ENCODE measurements at places on chromosomes 6 and 20.

DNA sequence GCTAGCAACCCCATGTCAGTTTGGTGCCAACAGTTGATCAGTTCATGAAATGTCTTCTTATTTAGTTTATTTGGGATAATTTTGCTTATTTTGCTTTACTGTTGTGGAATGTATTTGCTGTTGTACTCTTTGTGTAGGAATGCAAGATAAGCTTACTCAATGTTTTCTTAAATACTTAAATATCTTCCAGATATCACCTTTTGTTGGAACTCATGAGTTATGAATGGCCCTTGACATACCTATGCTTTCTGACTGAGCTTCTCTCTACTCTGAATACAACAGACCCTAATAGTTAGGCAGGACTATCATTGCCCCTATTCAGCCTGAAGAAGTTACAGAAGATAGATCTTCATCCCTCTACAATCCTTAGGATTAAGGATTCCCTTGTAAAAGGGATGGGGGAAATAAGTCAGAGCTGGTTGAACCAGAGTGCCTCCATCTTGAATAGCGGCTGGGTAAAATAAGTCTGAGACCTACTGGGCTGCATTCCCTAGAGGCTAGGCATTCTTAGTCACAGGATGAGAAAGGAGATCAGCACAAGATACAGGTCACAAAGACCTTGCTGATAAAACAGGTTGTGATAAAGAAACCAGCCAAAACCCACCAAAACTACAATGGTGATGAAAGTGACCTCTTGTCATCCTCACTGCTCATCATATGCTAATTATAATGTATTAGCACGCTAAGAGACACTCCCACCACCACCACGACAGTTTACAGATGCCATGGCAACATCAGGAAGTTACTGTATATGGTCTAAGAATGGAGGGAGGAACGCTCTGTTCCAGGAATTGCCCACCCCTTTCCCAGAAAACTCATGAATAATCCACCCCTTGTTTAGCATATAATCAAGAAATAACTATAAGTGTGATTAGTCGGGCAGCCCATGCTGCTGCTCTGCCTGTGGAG lies 196.9 kb downstream of the AKAP7 start:
- no peak for DNase-seq

- no peak for DNase-seq
Observed at GRCh38 chr6:102333736-102334135, 940.2 kb downstream of the GRIK2 start.

- DNase-seq, result peak; percentile 28
Observed at GRCh38 chr6:7671581-7671980, 54.3 kb upstream of the BMP6 start.

- DNase-seq, result no peak
Observed at GRCh38 chr6:34866509-34866908, 21.3 kb downstream of the TAF11 start.

DNA sequence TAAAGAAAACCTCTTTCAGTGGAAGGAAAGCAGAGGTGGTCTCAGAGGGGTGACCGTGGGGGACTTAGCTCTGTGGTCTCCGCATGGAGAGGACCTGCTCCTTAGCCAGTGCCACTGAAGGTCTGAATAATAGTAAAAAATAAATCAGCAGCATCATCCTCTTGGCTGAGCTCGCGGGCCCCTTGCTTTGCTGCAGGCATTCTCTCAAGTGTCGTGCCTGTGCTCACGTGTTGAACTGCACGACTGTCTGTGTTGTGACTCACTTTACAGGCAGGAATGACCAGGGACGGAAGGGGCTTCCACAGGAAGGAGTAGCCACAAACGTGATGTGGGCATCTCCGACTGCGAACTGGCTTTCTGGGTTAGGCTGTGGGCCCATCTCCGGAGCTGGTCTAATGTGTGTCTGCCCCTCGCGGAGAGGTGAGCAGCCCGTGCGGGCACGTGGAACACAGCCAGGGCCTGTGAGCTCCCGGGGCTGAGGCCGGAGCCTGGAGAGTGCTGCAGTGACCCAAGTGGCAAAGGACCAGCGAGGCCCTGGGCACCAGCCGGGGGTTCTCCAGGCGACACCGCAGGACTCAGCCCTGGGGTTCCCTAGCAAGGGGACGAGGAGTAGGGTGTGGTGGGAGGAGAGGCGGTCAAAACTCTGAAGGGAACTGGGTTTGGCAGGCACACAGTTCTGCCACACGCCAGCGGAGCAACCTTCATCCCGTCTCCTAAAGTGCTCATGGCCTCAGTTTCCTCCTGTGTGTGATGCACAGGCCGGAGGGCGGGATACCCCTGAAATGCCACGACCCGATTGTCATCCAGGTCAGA lies 89.2 kb downstream of the RAMACL start:
- DNase-seq, result no peak

GRCh38 chr20:4170621-4171537 lies 155.5 kb upstream of the RNF24 start:
- DNase-seq, result peak; percentile 73

DNA sequence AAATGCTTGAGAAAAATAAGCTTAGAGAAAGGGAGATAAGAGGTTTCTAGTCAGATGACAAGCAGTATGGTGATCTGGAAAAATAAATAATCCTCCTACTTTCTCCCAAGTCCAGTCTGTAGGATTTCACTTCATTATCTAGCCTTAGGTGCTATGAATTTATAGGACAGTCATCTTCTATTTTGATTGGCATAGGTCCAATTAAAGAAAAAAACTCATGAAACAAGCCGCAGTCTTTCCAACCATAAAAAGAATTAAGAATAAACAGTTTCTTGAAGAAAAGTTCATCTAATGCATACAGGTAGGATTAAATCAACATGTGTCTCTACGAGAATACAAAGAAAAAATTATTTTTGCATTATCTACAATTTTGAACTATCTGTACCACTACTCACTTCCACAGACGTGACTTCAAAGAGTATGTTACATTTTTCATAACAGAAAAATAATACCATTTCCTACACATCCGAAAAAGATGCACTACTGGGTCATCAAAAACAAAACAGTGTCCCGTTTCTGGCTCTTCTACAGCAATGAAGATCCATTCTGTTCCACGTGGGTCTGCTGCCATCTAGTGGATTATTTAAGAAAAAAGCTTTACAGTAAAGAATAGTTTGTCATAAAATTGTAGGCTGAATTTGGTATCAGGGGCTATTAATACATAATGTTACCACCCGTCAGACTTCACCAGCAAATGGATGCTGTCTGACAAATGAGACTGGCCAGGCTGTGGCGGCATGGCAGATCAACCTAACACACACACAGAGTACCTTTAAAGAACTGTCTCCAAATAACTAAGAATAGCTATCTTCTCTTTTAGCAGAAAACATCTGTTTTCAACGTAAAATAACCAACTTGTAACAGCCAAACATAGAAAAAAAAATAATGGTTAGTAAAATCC lies 28.9 kb downstream of the STX7 start:
- DNase-seq, result peak; percentile 82

GRCh38 chr6:126535138-126535537 lies 195.2 kb downstream of the CENPW start:
- no peak for DNase-seq

DNA sequence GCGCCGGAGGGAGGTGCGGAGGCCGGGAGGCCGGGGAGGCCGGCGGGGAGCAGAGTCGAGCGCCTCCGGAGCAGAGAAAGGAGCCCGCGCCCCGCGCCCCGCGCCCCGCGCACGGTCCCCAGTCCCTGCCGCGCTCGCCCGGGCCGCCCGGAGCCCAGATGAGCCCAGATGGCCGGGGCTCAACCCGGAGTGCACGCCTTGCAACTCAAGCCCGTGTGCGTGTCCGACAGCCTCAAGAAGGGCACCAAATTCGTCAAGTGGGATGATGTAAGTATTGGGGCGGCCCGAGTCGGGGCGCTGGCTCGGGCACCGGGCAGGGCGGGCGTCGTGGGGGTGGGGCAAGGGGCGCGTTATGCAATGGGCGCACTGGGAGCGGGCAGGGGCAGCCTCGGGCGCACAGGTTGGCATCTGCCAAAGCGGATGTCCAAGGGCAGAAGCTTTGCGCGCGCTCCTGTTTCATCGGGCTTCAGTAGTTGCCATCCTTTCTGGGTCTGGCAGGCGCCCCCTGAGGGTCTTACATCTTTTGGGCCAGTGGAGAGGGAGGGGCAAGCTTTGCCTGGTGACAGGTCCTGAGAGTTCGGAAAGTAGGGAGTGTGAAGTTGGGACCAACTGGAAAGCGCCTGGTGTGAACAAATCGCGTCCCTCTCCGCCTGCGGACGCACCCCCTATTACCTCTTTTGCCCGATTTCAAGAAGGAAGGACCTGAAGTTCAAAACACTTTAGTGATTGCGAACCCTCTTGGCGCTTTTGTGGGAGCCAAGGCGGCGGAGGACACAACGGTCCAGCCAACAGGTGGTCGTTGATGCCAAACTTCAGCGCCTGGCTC lies 631 bp downstream of the PLCB1 start:
- peak; percentile 22 for DNase-seq

DNA sequence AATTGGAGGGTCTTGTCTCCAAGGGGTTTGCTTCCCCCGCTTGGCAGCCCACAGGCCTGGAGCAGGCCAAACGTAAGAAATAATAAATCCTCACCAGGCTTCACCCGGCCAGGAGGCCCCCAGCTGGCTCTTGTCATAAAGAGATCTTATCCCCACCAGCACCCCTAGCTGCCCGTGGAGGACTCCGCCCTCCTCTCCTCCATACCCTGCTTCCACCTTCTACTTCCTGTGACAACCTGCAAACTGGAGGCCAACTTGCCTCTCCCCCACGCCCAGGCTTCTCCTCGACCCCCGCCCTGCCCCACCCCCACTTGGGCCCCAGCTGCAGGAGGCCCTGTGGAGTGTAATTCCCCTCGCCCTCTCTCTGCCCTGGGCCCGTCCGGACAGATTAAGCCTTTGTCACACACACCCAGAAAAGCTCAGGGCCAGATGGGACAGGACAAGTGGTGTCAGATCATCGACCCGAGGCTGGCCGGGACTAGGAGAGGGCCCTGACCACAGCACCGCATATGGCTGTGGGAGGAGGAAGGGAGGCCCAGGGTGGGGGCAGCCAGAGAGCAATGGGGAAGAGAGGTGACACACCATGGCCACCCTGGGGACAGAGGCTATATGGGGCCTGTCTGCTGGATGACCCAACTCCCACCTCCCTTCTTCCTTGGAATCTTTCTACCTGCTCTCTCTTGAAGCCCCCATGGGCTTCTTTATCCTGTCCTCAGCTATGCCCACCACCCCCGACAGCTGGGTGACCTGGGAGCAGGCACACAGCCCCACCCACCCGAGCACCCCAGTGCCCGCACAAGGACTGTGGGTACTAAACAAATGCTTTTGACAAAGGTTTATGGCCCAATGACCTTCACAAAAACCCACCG lies 3.9 kb downstream of the NOL4L start:
- no peak for DNase-seq

DNA sequence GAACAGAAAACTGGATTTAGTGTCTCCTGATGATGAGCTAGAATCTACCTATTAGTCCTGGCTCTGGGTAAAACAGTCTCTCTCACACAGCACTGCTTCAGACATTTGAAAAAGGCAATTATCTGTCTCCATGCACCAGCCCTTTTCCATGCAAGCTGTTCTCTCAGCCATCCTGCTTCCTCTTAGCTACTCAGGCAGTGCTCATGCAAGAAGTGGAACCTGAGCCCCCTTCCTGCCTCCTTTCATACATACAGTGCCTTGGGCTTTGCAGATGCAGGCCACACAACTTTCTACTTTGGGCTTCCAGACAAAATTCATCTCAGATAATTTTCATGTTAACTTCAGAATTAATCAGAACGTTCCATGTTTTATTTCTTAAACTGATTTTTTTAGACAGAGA lies 151.3 kb downstream of the RALGAPA2 start:
- no peak for DNase-seq

DNA sequence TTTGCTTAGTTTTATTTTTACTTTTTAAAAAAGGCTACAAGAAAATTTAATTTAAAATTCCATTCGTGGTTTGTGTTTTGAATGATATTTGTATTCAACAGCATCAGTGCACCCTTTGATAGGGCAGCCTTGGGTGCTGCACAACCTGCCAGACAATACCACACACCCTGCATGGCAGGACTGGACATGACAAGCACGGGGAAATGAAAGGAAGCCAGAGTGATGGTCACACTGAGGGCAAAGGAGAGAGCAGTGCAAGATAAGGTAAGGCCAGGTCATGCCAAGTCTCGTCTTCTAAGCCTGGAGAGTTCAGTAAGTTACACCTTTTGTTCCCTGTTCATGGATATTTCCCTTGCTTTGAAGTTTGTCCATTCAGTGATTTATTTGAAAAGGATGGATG lies 103.0 kb downstream of the ALDH8A1 start:
- DNase-seq, result no peak

DNA sequence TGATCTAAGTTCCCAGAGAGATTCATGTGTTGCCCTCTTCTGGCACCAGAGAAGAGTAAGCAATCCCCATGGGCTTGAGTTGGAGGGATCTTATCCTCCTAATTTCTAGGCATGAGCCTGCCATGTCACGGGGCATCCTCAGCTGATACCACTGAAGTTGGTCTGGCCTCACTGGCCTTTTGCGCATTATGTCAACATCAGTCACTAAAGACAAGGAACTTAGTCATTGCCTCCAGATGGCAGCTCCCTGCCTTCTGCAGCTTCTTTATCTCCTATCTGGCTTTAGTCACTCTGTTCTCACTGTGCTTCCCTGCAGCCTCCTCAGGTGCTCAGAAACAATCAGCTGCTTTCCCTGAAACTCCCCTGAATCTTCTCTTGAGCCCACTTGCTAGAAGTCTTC lies 312.2 kb downstream of the ADGRG6 start:
- DNase-seq, result no peak

DNA sequence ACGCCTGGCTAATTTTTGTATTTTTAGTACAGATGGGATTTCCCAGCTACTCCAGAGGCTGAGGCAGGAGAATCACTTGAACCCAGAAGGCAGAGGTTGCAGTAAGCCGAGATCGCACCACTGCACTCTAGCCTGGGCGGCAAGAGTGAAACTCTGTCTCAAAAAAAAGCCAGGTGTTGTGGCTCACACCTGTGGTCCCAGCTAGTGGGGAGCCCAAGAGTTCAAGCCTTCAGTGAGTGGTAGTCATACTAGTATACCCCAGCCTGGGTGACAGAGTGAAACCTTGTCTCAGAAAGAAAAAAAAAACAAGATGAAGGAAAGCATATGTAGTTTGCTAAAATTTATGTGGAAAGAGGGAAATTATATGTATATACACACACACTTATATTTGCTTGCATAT lies 20.0 kb upstream of the POU5F1 start:
- no peak for DNase-seq

DNA sequence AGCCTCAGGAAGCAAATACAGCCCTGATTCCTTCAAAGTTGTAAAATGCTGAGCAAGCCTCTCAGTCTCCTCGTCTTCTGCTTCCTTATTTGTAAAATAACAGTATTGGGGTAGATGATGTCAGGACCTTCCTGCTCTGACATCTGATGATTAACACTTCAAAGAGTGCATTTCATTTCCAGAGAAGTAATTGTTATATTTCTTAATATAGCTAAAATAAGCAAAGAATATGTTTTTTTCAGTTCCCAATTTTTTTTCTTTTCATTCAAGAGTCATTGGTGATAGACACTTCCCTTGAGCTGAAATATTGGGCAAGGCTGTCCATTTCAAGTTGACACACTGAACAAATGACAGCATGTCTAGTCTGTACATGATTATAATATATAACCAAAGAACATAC lies 53.4 kb downstream of the SLX4IP start:
- no peak for DNase-seq

DNA sequence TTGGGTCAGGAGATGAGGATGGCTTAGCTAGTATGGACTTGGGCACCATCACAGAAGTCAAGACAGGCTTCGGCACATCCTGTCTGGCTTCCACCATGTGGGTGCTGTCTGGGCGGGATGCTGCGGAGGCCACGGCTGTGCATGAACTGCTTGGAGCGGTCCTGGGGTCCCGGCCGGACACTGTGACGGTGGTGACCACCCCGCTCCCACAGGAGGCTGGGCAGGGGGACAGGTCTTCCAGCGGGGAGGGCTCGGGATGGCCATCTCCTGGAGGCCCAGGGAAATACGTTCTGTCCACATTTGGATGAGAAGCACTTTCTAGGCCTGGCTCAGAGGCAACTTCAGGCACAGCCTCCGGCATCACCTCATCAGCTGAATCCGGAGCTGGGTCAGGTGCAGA lies 32.1 kb upstream of the TCFL5 start:
- DNase-seq, result no peak
